ENCODE measurements at places on chromosomes 1 and 21. TPM values are rescaled to one million over a fixed set of nuclear protein-coding genes. Genes with fewer than 3 reads are reported as not detected.

GRCh38 chr1:42316292-42316691 is 18.7 kb downstream of the FOXJ3 start:
- DNase-seq, result no peak

GRCh38 chr1:223747838-223748335 is 35.5 kb downstream of the CAPN2 start:
- no peak for DNase-seq

DNA sequence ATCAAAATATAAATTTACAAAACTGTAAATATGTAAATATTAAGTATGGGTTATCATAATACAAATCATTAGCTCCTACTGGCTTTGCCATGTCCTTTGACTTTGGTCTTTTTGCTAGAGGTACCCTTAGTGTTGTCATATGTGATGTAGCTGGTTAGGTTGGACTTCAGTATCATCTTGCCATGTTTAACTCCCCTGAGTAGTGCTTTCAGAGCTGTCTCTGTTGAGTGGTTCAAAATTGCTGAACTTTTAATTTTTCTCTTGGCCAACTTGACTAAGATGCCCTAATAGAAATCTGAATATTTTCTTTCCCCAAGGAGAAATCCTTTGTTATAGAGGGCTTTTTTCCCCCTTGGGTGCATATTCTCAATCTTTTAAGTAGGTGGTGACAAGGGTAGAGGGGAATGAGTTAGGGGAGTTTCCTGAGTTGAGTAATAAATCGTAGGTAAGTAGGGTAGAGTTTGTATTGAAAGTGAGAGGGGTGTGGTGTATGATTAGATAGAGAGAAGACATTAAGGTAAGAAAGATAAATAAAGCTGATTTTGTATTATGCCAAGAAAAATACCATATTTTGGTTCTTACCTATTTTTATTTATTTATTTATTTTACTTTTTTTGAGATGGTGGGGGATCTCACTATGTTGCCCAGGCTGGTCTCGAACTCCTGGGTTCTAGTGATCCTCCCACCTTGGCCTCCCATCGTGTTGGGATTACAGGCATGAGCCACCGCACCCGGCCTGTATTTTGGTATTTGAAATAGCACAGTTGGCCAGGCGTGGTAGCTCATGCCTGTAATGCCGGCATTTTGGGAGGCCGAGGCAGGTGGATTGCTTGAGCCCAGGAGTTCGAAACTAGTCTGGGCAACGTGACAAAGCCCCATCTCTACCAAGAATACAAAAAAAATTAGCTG is 21.8 kb downstream of the RPRD2 start:
- DNase-seq, result no peak

DNA sequence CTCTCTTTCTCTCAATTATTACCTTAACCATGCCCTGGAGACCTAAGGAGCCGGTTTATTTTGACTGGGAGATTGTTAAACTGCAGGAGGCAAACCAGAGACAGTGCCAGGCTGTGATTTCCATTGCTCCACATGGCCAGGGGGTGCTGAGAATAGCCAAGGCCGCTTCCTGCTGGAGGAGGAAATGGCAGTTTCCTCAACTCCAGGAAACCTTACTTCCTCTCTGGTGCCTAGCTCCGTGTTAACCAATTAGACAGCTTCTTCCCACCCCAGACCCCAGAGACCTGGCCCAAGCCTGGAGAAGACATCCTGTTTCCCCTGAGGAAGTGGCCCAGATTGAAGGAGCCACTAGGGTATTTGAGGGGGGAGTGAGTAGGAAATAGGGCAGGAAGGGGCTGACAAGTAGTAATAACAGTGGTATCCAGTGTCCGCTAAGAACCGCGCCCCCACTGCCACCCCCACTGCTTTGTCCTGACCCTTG is 161.2 kb downstream of the PLPP3 start:
- DNase-seq, result no peak

The PAPPA2 gene
- 0.24 TPM for polyA plus RNA-seq

DNA sequence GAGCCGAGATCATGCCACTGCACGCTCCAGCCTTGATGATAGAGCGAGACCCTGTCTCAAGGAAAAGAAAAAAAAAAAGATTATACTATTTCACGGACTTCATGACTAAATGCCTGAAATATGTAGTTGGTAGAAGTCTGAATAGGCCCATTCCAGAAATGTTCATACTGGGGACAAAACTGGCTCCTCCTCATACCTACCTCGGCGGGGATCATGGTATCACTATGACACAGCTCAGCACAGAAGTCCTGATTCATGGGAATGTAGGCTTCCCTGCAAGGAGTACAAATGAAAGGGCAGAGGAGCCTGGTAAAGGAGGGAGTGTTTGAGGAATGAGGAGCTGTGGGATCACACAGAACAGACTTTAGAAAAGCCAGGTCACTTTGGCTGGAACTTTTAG is 5.0 kb downstream of the SPATA46 start:
- DNase-seq, result no peak

DNA sequence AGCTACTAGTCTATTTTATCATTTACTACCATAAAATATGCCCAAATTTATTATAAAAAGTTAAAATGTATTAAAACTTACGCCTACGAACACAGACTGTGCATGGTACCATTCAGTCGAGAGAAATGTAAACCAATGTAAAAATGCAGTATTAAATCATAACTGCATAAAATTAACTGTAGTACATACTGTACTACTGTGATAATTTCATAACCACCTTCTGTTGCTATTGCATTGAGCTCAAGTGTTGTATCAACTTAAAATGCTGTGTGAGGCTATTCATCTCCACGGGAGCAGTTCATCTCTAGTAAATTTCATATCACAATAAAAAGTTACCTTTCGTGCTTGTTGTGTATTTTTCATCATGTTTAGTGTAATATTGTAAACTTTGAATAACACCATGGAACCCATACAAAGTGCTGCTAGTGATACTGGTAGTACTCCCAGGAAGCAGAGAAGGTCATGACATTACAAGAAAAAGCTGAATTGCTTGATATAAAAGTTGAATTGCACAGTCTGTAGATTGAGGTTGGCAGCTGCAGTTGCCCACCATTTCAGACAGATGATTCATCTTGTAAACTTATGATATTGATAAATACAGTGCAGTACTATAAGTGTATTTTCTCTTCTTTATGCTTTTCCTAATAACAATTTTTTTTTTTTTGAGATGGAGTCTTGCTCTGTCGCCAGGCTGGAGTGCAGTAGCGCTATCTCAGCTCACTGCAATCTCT is 19.0 kb upstream of the CENPF start:
- no peak for DNase-seq

The OR11L1 gene
- not detected for polyA plus RNA-seq

The TNFSF18 gene
- 1.2 TPM for polyA plus RNA-seq

- DNase-seq, result no peak
Measured at GRCh38 chr1:235013512-235013911, 115.1 kb downstream of the TOMM20 start.

DNA sequence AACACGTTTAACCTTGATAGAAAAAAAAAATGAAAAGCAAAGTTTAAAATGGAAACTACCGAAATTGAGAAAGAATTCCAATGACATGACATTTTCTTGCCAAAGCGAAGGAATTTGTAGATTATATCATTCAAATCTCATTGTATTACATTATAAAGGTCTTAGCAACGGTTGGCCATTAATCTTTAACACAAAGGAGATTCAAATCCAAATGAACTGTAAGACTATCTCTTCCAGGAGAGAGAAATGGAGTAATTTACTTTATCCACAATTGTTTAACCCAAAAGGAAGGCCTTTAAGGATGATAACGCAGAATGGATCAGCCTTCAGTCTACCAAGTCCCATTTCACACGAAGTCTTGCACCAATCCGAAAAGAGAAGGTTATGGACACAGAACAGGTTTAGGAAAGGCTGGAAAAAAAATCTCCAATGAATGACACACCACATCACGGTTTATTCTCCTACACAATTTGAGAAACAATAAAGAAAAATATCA is 1.5 kb downstream of the ENAH start:
- DNase-seq, result no peak

The SLFNL1 gene
- 1.1 TPM for polyA plus RNA-seq

The LRRC7 gene
- polyA plus RNA-seq, result 5.0 TPM

DNA sequence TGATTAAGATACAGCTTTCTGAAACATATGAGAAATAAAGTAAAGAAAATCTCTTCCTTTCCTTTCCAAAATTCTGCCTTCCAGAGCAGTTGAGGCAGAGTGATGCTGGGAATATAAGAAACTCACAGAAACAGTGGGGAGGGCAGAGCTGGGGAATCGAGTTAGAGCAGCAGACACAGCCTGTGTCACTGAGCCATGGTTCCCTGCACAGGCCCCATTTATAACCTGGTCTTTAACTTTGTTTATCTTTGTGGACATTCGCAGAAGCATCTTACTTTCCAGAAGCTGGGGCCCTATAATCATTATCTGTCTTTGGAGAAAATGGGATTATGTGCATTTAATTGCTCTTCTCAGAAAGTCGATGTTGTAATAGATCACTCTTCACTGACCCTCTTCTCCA is 349.1 kb downstream of the SETD4 start:
- no peak for DNase-seq

All from left lung (tissue), 14 donors.